ENCODE measurements at places on chromosomes 6 and 20.

- DNase-seq, result no peak
Observed at GRCh38 chr6:31657406-31658157, 1.9 kb downstream of the APOM start.

DNA sequence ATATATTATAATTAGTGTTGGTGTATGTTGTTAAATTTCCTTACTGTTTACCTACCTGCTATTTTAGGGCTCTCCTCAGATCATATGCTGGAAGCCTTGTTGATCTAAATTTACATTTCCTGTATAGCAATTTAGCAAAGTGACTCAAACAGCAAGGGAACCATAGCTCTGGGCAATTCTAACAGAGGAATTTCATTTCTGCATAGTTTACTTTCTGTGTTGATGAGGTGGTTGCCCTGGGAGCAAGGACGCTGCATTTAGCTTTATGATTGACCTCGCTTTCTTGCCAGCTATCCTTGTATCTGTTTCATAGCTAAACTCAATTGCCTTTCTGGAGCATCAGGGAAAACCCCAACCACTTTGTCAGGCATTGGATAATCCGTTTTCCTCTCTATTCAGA is 810.8 kb downstream of the GRIK2 start:
- DNase-seq, result no peak

- no peak for DNase-seq
Observed at GRCh38 chr6:153145591-153145990, 14.5 kb upstream of the RGS17 start.

- no peak for DNase-seq
Observed at GRCh38 chr6:135088818-135089809, 34.5 kb upstream of the HBS1L start.

DNA sequence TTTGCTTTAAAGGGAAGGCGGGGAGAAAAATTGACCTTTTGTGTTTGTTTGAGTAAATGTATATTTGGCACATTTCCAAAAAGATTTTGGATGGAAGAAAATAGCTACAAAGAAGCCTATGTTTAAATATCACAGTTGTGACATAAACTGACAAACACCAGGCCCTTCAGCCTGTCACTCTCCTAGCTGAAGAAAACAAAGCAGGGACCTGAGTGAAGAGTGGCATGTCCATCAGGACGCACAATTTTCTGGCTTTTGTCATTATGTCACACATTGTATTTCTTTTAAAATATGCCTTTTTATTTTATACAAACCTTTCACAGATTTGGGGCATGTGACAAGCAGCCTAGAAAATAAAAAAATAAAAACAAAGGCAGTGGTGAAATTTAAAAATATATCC is 241.2 kb downstream of the OGFRL1 start:
- DNase-seq, result no peak

Data from stimulated activated CD8-positive, alpha-beta memory T cell treated with anti-CD3 and anti-CD28 coated beads, Interleukin-2, amount 100 ng/mL, for 1 hour (primary cell).